ENCODE measurements at places on chromosomes 5 and 9.

GRCh38 chr5:114839360-114839759 is 330.3 kb downstream of the TRIM36 start:
- DNase-seq, result no peak

DNA sequence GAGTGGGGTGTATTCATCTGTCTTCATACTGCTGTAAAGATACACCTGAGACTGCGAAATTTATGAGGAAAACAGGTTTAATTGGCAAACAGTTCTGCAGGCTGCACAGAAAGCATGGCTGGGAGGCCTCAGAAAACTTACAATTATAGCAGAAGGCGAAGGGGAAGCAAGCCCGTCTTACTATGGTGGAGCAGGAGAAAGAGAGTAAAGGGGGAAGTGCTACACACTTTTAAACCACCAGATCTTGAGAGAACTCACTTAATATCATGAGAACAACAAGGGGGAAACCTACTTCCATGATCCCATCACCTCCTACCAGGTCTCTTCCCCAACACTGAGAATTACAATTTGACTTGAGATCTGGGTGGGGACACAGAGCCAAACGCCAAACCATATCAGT is 12.5 kb upstream of the NREP start:
- DNase-seq, result no peak

GRCh38 chr9:18606846-18607245 is 132.9 kb downstream of the ADAMTSL1 start:
- no peak for DNase-seq

GRCh38 chr5:168481330-168481788 is 4.9 kb upstream of the RARS1 start:
- no peak for DNase-seq

Measured in activated CD4-positive, alpha-beta T cell treated with anti-CD3 and anti-CD28 coated beads for 1 hour (primary cell).